ENCODE measurements at places on chromosomes 7 and 10.

- DNase-seq, result no peak
Measured at GRCh38 chr10:36721871-36722270, 403.5 kb upstream of the ANKRD30A start.

DNA sequence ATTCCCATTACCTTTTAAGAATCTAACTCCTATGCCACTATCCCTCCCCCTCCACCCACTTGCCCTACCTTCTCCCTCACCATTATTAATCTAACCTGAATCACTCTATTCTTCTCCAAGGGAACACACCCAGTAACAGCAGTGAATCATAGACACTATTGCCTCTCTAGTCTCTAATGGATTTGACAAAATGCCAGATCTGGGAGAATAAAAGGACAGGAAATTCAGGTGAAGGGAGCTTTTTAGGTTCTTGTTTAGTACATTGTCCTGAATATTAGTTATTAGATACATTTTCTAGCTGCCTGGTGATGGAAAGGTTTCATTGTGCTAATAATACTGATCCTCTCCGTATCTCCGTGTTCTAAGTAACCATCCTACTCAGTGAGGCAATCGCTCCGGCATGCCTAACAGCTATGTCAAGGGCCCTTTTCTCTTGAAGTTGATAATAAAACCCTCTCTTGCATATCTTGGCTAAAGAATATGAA lies 4.1 kb upstream of the SFR1 start:
- no peak for DNase-seq

GRCh38 chr7:70582927-70583895 lies 548.7 kb upstream of the GALNT17 start:
- no peak for DNase-seq

- DNase-seq, result no peak
Measured at GRCh38 chr7:44470135-44470479, 20.4 kb downstream of the NUDCD3 start.

DNA sequence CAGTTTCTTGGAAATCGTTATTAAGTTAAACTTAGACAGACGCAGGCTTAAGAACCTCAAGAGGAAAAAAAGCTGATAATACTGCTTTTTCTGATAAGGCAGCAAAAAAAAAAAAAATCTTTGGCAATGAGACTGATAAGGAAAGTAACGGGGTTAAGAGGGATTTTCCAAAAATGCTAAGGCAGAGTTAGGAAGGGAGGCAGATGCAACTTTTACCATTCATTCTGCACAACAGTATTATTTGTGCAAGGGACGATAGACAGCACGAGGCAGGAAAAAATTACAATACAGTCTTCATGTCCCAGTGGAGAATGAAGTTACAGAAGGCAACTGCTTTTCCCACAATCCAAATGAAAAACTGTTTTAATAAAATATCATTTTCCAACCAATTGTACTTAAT lies 194.0 kb downstream of the DOCK4 start:
- no peak for DNase-seq

DNA sequence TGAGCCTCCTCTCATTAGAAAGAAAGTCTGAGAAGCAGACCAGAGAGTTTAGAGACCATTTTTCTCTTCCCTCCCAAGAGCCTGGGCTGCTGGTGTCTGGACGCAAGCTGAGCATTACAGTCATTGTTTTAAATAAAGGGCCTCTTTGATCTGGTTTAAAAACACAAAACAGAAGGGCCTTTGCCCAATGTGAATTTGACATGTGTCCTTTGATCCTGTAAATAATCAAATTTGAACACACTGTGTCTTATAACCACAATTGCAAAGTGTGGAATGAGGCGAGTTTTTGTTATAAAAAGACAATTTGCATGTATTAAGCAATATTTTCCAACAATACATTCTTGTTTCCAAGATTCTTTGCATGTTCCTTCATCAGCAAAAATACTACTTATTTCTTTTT lies 158.5 kb downstream of the C7orf25 start:
- DNase-seq, result no peak

DNA sequence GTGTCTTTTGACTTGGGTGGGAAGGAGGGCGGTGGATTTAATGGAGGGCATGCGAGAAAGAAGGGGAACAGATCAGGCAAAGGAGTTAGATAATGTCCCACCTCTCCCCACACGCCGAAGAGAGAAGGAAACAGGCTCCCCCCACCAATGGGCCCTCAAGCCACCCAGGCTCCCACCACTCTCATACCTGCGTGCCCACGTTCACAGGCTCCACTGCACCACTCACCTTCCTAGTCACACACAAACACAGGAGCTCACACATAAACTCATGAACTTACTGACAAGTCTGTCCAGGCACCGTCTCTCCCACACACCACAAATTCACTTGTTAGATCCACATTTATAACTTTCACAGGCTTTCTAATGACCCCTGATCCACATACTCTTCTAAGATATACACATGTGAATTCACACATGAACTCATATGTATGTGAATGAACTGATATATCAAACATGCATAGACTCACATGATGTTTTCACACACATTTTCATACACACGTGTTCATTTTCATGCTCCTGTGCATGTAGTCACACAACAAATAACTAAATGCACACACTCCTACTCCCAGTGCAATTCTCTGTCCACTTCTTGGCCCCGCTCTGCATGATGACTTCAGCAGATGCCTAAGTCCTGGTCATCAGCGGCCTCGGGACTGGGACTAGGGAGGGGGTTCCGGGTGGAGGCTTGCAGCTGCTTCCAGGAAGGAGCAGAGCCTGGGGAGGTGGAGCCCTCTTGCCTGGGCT lies 1.5 kb downstream of the LZTS2 start:
- no peak for DNase-seq

DNA sequence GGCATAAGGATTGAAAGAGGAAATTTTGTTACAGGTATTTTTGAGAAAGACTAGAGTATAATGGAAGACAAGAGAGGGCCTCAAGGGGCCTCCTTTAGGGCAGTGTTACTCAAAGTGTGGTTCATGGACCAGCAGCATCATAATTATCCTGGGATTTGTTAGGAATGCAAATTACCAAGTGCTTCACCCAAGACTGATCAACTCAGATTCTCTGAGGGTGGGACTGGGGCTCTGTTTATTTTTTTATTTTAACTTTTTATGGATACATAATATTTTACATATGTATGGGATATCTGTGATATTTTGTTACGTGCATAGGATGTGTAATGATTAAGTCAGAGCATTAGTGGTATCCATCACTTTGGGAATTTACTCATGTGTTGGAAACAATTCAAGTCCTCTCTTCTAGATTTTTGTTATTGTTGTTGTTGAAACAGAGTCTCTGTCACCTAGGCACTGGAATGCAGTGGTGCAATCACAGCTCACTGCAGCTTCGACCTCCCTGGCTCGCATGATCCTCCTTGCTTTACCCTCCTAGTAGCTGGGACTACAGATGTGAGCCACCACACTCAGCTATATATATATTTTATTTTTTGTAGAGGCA lies 2.2 kb upstream of the KCTD7 start:
- DNase-seq, result no peak

GRCh38 chr10:88893611-88894010 lies 13.6 kb downstream of the STAMBPL1 start:
- DNase-seq, result no peak

GRCh38 chr7:146115851-146116520 lies 615 bp upstream of the CNTNAP2 start:
- DNase-seq, result no peak

DNA sequence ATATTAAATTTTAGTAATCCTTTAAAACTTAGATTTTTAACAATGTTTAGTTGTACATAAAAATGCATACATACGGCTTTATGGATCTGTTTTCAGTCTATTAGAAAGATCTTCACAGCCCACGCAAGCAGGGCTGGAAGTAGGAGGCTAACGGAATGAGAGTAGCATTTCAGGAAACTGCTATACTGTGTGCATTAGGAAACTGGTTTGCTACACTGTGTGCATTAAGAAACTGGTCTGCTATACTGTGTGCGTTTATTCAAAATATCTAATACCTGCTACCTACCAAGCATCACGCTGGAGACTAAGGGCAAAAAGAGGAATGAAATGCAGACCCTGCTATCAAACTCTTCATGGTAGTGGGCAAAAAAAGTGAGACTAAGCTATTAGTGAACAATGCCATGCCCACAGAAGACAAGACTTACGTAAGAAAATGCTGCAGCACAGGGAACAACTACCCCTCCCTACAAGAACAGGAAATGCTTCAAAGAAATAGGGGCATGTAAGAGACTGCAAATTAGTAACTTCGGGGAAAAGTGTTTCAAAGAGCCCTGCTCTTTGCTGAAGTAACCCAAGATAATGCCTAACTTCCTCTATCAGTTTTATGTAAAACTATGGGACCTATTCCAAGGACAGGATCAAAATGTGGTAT lies 11.3 kb downstream of the RAB11FIP2 start:
- DNase-seq, result no peak
